ENCODE measurements at places on chromosomes 1 and 21.

- no peak for DNase-seq
These were observed 17.1 kb downstream of the MTOR start for GRCh38 chr1:11245248-11245647.

GRCh38 chr1:107669996-107670395 is 295.0 kb downstream of the VAV3 start:
- no peak for DNase-seq

DNA sequence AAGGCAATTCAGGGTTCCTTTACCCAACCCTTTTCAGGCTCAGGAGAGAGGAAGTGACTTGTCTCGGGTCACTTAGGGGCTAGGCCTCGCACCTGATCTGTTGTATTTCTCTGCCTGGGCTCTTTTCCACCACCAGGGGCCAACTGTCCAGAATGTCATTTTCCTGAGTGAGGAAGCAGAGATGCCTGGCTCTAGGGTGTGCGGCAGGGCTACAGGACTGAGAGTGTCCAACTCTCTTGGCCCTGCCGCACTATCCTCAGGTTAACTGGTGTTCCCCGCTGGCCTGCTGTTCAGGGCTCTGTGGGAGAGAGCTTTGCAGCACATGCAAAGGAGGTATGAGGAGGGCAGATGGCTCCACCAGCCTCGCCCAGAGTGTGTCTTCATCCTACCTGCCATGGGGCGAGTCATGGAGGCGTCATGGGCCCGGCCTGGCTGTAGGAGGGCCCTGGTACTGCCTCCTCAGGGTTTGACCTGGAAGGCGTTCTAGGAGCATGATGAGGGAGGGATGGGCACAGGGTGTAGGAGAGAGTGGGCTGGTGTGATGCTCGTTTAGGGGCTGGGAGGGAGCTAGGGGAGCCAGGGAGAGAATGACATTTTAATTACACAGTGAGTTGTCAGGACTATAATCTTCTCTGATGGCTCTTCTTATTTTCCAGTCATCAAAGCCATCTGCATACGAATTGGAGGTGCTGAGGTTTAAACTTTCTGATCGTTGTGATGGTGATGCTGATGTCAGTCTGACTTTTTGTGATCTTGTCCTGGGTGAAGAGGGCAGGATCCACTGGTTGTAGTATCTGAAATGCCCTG is 128.3 kb downstream of the NOS1AP start:
- no peak for DNase-seq

- DNase-seq, result no peak
These were observed 70.1 kb upstream of the PTBP2 start for GRCh38 chr1:96651517-96651916.

- DNase-seq, result no peak
These were observed 53.2 kb downstream of the DNAJC6 start for GRCh38 chr1:65362545-65362944.

DNA sequence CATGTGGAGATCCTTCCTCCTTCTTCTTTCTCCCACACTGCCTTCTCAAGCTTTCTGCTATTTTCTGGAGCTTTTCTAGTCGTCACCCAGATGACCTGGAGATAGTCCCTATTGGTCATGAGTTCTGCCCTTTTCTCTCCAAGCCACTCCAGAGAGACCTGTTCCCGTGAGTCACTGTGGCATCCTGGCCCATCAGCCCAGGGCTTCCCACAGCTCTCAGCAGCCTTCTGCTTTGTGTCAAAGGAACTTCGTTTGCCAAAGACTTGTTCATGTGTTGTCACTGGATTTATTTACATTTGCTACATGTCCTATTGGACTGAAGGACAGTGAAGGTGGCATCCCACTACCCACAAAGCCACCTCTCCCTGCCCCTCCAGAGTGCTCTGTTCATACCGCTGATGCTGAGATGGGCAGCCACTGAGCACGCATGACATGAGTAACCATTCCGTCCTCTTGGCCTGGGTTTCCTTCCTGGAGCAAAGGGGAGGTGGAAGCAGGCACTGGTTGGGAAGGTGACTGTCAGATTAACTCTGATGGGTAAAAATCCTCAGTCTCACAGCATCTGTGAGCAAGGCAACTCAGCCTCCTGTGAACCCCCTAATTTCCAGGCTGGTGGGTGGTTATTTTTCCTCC is 119.2 kb downstream of the EDEM3 start:
- no peak for DNase-seq

DNA sequence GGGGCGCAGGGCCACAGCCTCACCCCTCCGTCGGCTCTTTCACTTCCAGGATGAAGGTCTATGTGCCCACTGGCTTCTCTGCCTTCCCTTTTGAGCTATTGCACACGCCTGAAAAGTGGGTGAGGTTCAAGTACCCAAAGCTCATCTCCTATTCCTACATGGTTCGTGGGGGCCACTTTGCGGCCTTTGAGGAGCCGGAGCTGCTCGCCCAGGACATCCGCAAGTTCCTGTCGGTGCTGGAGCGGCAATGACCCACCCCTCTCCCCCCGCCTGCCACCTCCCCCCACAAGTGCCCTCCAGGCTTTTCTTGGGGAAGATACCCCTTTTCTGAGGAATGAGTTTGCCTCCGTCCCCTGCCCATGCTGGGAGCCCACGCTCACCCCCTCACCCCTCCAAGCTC is 35.2 kb downstream of the EPHX1 start:
- DNase-seq, result no peak

DNA sequence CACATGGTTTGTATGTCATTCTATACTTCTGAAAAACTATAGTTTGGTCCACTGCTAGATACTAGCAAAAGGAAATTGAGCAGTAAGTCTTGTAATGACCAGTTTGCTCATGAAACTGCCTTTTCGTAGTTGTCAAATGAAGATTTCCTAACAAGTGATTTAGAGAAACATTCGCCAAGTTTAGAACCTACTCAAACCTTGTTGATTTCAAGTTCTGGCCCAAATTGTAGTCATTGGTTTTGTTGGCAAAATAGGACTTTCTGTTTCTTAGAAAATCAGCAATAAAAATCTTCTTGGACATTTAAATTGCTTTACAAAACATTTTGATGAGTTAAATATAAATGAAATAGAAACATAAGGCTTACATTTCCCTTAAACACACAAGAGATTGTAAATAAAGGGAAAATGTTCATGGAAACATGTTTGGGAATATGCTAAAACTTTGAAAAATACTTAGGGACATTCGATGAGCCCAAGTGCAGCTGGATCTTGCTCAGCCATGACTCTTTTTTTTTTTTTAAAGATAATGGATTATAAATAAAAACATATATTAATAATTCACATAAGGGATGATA is 178.5 kb upstream of the LYPLAL1 start:
- DNase-seq, result no peak

DNA sequence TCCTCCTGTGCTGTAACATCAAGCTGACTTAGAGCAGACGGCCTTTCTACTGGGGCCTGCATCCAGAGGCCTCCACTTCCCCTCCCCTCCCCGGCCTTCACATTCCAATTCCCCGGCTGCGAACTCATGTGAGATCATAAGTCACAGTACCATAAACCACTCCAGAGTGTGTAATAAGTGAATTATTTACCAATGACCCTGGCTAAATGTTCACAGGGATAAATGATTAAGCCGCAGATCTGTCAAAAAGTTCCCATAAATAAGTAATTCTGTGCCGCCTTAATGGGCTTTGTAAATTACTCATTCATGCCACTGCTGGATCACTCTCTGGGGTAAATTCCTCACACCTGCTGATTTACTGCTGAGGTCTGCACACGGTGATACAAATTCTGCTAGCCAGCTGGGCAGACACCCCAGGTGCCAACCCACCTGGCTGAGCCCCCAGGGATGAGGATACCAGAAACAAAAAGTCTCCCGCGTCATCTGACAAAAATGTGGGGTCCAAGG is 27.4 kb upstream of the KIRREL1 start:
- no peak for DNase-seq

DNA sequence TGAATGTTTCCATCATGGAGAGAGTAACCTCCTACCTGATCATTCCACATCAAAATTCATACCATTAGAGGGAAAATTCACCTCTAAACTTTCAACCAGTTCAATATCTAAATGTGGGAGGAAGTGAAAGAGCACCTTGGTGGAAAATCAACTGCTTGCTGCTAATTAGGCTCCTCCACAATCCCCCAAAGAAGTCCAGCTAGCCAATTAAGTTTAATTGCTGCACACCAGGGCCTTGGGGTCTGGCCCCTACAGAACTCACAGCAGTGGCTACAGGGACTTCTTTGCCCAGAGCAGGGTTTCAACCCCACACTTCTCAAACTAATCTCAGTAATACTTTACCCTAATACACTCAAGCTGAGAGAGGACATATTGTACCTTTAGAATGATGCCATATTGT is 62.1 kb downstream of the RGS21 start:
- DNase-seq, result no peak

DNA sequence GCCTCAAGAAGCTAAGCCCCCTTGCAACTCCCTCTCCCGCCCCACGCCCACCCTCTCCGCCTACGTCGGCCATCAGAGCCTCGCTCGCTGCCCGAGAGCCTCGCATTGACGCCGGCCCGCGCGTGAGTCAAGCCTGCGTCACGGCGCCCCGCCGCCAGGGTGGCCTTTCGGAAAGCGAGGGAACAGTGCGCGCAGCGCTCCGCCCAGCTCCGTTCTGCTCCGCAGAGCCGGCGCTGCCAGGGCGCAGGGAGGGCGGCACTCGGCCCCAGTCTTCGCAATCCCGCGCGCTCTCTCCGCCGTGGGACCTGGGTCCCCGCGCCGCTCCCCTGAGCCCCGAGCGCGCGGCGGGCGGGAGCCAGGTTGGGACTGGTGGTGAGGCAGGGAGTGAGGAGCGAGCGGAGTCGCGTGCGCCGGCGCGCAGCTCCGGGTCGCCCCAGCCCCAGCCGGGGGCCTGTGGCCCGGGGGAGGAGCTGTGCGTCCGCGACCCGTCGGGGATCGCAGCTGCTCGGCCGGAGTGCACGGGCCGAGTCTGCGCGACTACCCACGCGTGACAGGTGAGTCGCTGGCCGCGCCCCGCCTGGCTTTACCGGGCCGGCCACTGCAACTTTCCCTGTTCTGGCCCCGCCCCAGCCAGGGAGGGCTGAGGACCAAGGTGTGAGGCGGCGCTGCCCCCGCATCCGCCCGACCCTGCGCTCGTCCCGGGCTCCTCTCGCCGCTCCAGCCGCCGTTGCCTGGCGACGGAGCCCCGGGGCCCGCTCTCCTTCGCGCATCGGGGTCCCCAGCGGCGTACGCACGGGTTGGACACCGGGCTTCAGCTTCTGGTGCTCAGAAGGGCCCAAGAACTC is at the start of gene SLC6A17:
Gene SLC6A17, plus strand, starts transcription at position 165 of the 845 bp plus-strand sequence. CDS start 16,436 bp downstream, outside the sequence.
- peak; percentile 20 for DNase-seq

- no peak for DNase-seq
These were observed 322.5 kb upstream of the ADGRL2 start for GRCh38 chr1:81478219-81478618.

GRCh38 chr1:63928186-63929105 is 154.6 kb downstream of the ROR1 start:
- DNase-seq, result no peak

- no peak for DNase-seq
These were observed 9.2 kb downstream of the PRKAA2 start for GRCh38 chr1:56654126-56654923.

Data from GM06990 (cell line).